ENCODE measurements at places on chromosomes 12 and 14. TPM values are rescaled to one million over a fixed set of nuclear protein-coding genes. Genes with fewer than 3 reads are reported as not detected.

Gene OR6C2
- not detected for total RNA-seq

Gene PDZRN4
- not detected for total RNA-seq

Gene HOXC12
- not detected for total RNA-seq

Gene COX8C
- not detected for total RNA-seq

Gene GPR84
- not detected for total RNA-seq

Gene CNOT2
- total RNA-seq, result 74.3 TPM

Gene GYS2
- not detected for total RNA-seq

Gene STAC3
- total RNA-seq, result 1.3 TPM

Gene DNAI7
- total RNA-seq, result not detected

Gene XRCC3
- 20.3 TPM for total RNA-seq

Gene TAC3
- total RNA-seq, result not detected

Gene SLC11A2
- total RNA-seq, result 16.3 TPM

Gene C3AR1
- total RNA-seq, result not detected

Gene DAO
- not detected for total RNA-seq

Gene LRP1-AS
- total RNA-seq, result not detected

Gene PPFIA2
- not detected for total RNA-seq

Gene SYNDIG1L
- not detected for total RNA-seq

Gene FZD10
- not detected for total RNA-seq

Gene KRT71
- not detected for total RNA-seq

Gene FOXG1
- total RNA-seq, result not detected

Gene FAM186B
- total RNA-seq, result 1.4 TPM

Gene VDR
- total RNA-seq, result 30.5 TPM

Gene HRK
- total RNA-seq, result not detected

Gene ACSM4
- not detected for total RNA-seq

Gene IFNG-AS1
- total RNA-seq, result not detected

Gene TMEM30B
- total RNA-seq, result 1.7 TPM

Gene TSPAN9
- total RNA-seq, result 14.4 TPM

Gene ADAM21
- 0.97 TPM for total RNA-seq

Gene B4GALNT3
- 0.11 TPM for total RNA-seq

Gene LGMN
- total RNA-seq, result 129 TPM

Gene CLEC9A
- total RNA-seq, result not detected

Gene SLC17A8
- total RNA-seq, result not detected

Gene NAV3
- 69.9 TPM for total RNA-seq

Gene PWP1
- 73.7 TPM for total RNA-seq

Measured in GM23248 (cell line).